ENCODE measurements at places on chromosomes 13 and 19.
A peak's percentile ranks its signal among the peaks of the same experiment; 100 is the strongest.

DNA sequence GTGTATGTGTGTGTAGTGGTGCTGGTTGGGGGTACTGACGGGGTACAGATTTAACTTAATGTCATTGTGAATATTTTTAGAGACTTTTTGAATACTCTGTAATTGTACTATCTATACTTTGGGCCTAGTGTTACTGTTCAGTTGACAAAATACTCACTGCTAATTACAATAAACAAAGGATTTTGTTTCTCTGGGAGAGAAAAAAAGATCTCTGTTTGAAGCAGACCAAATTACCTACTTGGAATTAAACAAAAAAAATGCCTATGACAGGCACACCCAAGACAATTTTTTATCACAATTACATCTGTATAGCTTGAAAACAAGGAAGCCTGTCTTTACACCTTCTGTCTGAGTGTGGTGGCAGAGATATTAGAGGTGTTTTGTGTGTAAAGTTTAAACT lies 45.1 kb downstream of the OLFM4 start:
- DNase-seq, result no peak

GRCh38 chr13:91132786-91133185 lies 214.7 kb upstream of the MIR17HG start:
- no peak for DNase-seq

DNA sequence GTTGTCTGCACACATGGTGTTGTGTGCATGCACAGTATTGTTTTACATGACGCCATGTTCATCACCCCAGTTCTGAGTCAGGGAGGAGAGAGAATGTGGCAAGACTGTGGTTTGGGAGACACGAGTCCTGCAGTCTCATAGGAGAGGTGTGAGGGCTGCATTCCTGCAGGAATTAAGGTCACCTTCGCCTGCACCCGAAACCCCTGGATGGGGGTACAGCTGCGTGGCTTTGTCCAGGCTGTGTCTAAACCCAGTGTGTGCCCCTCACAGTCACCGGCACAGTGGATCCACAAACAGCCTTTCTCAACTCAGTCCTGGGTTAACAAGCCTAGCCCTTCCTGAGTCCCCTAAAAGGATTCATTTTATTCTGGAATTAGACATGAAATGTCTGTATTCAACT lies 5.7 kb downstream of the ADPRHL1 start:
- no peak for DNase-seq

DNA sequence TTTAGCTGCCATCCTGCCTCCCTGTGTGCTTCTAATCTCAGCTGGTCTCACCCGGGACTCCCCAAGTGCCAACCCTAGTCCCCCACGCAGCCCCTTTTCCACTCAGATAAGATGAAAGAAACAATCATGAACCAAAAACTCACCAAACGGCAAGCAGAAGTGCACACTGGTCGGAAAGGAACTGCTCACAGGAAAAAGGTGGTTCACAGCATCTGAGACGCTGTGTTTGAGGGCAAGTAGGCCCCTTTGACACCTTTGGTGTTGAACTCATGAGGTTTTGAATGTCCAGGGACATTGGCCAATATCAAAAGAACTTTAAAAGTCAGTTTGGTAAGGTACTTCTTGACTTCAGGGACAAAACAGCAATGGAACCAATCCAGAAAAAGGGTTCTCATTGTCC lies 20.4 kb upstream of the ACOD1 start:
- DNase-seq, result no peak

DNA sequence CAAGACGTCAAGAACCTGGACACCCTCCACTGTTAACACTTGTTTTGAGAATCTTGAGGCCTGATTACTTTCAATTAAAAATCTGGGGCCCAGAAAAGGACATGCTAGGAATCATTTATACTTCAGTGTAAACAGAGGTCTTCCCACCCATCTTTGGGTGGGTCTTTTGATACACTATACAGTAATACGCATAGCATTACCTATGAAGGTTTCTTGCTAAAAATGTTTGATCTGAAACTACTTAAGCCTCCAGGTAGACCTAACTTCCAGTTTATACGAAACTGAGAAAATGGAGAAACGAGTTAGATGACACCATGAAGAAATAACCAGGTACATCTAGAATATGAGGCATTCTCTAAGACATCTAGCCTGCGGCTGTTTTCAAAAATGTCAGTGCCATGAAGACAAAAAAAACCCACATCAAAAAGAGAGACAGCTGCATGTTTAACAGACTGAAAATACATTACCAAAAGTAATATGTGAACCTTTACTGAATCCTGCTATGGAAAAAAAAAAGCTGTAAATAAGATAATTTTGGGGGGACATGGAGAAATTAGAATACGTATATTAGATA lies 36.6 kb downstream of the TGDS start:
- no peak for DNase-seq

DNA sequence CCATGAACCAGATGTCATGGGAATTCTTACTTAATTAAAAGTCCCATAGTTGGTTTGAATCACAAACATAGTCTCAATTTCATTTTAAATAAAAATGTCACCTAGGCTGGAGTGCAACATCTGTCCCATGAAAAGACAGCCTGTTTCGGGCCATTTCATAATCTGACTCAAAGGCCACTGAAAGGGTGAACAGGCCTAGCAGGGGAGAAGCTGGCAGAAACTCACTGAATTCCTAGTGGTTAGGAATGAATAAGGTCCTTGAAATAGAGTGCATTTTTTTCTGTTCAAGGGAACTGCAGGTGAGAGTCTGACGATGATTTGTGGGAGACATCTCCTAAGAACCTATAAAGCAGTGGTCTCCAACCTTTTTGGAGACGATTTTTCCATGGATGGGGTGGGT lies 44.0 kb upstream of the PCCA start:
- DNase-seq, result no peak

GRCh38 chr13:108328848-108329247 lies 59.3 kb downstream of the TNFSF13B start:
- DNase-seq, result no peak

DNA sequence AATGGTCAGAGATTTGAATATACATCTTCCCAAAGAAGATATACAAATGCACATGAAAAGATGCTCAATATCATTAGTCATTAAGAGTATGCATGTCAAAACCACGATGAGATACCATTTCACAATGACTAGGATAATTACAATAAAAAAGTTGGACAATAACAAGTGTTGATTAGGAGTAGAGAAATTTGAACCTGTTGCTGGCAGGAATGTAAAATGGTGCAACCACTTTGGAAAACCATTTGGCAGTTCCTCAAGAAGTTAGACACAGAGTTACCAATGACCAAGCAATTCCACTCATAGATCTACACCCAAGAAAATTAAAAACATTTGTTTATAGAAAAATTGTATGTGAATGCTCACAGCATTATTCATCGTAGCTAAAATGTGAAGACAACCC lies 33.2 kb upstream of the STARD13 start:
- DNase-seq, result no peak

GRCh38 chr19:16627193-16627927 lies 644 bp downstream of the MED26 start:
- DNase-seq, result peak; percentile 49

DNA sequence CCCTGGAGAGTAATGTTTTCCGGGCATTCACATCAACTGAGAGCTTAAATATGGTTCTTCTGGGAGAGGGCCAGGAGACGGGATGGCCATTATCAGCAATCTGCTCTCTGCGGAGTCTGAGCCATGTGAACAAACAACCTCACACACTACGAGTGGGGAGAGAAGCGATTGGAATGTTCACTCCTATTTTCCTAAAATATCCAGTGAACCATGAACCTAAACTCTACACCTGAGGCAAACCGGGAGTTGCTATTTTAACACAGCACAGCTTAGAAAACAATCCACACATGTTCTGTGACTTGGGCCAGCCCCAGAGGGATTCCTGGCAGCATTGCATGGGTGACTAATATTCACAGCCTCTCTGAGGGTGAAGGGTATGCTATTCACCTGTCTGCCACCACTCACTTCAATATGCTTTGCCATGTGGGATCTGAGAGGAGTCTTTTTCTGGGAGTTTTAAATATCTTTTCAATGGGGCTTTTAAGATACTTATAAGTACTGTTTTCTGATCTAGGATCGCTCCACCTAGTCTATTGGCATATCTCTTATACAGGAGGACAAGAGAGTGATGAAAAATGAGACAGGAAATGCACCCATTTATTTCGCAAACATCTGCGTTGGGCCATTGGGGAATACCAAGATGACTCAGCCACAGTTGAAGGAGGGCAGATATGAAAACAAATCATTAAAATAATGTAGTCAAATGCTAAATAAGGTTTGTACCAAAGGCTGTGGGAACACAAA lies 72.6 kb upstream of the SERP2 start:
- DNase-seq, result peak; percentile 26

GRCh38 chr19:49595819-49596404 lies 4.9 kb downstream of the PRR12 start:
- no peak for DNase-seq

DNA sequence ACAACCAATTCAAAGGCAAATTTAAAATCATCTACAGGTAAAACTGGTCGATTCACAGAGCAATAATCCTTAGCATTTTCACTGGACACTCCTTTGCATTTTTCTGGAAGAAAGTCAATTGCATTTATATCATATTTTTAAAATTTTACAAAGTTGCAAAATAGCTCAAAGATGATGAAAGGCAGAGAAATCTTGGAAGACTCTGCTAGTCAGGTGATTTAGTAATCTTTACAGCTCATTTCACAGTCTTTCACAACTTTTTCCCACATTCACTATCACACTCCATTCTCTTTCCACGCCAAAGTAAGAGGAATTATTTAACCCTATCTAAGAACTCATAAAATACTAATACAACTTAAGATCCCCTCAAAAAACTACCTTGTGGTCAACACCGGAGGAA lies 1063.8 kb downstream of the EFNB2 start:
- no peak for DNase-seq

DNA sequence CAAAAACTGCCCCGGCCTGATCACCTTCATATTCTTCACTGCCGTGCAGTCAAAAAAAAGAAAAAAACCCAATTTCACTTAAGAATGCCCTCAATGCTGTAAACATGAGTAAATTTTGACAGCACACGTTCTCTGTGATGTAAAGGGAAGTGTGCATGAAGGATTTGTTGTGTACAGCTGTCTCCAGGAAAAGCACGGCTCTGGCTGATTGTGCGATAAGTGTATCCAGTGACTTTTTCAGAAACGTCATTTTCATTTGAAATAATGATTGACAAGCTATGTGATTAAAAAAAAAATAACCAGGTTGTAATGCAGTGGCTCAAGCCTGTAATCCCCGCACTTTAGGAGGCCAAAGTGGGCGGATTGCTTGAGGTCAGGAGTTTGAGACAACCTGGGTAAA lies 39.6 kb downstream of the ANKRD10 start:
- DNase-seq, result no peak

DNA sequence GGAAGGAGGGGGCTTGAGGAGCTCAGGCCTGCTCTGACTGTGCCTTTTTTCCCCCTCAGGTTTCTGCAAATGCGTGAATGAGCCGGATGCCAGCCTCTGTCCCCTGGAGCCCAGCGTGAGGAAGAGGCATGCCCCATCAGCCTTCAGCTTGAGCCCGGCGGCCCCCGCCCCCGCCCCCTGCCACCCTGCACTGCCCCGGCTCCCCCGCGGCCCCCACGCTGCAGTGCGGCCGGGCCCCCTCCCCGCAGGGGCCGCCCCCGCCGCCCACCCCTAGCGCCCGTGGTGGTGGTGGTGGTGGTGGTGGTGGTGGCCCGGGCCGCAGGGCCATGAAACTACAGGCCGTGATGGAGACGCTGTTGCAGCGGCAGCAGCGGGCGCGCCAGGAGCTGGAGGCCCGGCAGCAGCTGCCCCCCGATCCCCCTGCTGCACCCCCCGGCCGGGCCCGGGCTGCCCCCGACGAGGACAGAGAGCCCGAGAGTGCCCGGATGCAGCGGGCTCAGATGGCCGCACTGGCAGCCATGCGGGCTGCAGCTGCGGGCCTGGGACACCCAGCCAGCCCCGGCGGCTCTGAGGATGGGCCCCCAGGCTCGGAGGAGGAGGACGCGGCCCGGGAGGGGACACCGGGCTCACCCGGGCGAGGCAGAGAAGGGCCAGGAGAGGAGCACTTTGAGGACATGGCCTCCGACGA lies 3.5 kb downstream of the ARID3A start:
- DNase-seq, result no peak

DNA sequence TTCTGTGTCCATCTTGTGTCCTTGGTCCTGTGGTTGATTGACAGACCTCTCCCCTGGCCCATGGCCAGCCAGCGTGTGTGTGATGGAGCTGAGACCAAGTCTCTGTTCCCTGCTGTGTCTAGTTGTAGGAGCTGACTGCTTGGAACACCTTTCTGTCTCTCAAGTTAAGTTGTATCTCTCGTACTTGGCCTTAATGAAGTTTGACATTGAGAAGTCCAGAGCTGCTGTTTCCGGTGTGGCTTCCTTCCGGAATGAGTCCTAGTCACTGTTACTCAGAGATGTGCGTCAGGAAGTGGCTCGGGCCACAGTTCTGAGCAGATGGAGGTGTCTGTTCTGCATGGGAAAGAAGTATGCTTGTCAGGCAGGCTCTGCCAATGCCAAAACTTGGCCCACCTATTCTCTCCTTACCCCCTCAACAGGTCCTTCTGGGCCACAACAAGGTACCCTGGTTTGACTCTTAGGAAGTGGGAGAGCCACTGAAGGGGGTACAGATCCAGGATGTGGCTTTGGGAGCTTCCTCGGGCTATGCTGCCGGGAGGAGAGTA lies 54.3 kb downstream of the GATAD2A start:
- DNase-seq, result peak; percentile 89

DNA sequence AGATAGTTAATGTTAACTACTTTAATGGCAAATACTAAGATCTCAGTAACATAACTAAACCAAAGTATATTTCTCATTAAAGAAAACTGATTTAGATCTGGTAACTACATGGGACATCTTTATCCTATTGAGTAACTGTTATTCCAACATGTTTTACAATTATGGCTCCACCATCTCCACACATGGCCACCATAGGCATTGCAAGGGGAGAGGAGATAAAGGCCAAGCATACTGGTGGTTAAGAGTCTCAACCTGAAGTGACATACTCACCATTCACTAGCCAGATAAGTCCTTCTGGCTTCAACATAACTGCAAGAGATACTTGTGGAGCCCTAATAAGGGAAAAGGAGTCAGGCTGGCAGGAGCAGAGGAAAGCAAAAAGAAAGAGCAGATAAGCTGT lies 1586.4 kb upstream of the SPRY2 start:
- DNase-seq, result no peak

DNA sequence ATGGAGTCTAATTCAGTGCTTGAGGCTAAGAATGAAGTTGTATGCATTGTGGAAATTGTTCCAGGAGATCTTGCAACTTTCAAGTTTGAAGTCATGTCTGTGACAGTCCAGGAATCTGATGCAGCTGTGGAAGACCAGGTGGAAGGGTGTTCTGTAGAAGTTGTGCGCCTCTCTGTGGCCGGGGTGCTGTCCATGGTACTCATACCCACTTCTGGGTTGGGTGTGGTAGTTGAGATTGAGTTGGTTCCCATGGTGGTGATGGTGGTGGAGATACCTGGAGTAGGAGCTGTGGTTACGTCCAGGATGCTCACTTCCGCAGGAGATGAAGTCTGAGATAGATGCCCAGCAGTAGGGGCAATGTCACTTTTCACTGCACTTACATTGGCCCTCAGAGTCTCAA lies 44.3 kb downstream of the MUC16 start:
- DNase-seq, result peak; percentile 6

GRCh38 chr13:20451397-20451796 lies 74.3 kb downstream of the CRYL1 start:
- no peak for DNase-seq

- no peak for DNase-seq
These were observed 7.0 kb downstream of the SERP2 start for GRCh38 chr13:44380404-44381165.

- DNase-seq, result peak; percentile 32
These were observed 1.6 kb downstream of the ELAVL3 start for GRCh38 chr19:11479090-11479897.

- DNase-seq, result no peak
These were observed 1700.1 kb upstream of the PRR20A start for GRCh38 chr13:55440465-55441085.

- no peak for DNase-seq
These were observed 306.2 kb downstream of the TEX29 start for GRCh38 chr13:111626371-111627305.
